ENCODE measurements at places on chromosomes 2 and 18.
A peak's percentile ranks its signal among the peaks of the same experiment; 100 is the strongest.

DNA sequence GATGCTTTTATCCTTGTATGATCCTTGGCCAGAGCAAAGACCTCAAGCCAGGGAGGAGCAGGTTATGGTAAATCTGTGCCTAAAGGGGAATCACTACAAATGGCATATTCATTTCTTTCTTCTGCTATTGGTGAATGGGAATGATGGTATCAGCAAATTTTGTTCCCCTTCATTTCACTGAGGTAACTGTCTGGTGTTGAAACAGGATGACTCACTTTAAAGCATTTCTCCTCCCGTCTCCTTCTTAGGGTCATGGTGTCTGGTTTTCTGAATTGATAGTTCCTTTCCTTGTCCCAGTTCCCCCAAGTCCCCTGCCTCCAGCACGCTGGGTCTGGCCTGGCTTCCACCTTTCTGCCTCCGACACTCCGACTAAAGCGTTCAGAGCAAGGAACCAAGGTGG is 109.2 kb downstream of the MREG start:
- no peak for DNase-seq

GRCh38 chr2:201715459-201715858 is 17.0 kb upstream of the MPP4 start:
- no peak for DNase-seq

- peak; percentile 45 for DNase-seq
These were observed 33.3 kb downstream of the NDUFA10 start for GRCh38 chr2:239991689-239992314.

DNA sequence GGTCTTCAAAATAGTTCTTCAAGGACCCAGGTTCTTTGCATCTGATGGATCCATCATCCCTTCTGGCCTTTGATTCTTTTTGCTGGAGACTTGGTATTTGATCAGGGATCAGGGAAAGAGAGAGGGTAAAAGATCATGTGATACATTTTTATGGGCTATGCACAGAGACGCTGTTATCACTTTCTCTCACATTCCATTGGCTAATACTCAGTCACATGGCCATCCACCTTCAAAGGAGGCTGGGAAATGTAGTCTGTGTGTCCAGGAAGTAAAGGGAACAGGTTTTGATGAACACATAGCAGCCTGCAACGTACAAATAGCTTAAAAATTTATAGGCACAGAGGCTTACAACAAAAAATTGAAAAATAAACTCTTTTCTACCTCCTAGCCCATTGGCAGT is 629.6 kb upstream of the FANCL start:
- DNase-seq = no peak

DNA sequence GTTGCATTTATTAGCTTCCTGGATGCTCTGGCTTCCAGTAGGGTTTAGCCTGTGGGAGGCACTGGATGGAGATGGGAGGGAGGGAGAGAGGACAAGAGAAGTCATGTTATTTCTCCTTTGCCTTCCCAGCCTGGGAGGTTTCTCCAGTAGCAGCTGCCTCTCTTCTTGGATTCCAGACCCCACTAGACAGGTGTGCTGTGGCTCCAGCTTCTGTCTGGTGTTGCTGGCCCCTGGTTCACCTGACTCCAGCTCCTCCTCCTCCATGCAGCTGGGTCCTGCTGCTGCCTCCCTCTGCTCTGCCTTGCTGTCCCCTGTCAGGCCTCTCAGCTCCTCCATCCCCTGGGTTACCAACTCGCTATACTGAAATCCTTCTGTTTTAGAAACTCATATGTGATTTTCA is 188.9 kb upstream of the TNP1 start:
- no peak for DNase-seq

DNA sequence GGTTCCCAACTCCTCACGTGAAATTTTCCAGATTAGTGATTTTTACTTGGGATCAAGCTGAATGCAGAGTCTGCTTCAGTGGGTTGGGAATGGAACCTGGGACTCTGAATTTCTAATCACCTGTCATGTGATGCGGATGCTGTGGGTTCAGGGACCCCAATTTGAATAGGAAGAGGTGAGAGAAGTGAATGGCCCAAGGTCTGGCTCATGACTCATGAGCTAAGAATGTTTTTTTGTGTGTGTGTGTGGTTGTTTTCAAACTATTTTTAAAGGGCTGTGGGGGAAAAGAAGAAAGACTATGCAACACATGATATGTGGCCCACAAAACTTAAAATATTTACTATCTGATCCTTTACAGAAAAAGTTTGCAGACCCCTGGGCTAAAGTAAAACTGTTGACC is 108.5 kb upstream of the CYRIA start:
- no peak for DNase-seq

GRCh38 chr18:79924814-79925731 is 26.4 kb downstream of the SLC66A2 start:
- no peak for DNase-seq

- no peak for DNase-seq
These were observed 34.0 kb downstream of the DOCK10 start for GRCh38 chr2:225008179-225008856.

- DNase-seq = no peak
These were observed 11.2 kb upstream of the FOSL2 start for GRCh38 chr2:28381225-28382180.

DNA sequence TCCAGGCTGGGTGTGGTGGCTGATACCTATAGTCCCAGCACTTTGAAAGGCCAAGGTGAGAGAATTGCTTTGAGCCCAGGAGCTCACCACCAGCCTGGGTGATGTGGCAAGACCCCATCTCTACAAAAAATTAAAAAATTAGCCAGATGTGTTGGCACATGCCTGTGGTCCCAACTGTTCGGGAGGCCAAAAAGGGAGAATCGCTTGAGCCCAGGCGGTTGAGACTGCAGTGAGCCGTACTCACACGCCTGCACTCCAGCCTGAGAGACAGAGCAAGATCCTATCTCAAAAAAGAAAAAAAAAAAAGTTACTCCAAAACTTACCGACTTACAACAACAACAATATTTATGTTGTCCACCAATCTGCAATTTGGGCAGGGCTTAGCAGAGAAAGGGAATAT is 178.0 kb upstream of the FN1 start:
- DNase-seq = no peak

DNA sequence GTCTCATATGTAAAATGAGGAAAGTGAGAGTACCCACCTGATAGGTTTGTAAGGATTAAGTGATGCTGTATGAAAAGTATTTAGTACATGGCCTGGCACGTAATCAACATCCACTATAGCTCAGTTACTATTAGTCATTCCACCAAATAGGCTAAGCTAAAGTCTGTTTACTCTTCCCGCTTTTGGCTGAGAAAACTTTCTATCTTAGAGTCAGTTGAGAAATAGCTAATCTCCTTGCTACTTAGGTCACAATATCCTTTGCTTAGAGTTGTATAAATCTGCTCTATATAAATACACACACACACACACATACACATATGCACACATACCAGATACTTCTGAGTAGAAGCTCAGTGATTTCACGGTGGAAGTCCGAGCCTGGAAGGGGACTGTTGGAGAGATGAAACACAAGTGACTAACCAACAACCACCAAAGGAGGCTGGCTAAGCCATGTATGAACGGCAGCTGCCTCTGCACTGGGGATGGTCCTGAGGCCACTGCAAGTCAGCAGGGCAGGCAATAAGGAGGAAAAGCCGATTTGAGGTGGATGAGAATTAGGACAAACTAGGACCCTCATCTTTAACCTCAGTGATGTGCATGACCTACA is 104.6 kb upstream of the EPHA4 start:
- no peak for DNase-seq

- no peak for DNase-seq
These were observed 345.9 kb upstream of the HS6ST1 start for GRCh38 chr2:128664499-128664971.

DNA sequence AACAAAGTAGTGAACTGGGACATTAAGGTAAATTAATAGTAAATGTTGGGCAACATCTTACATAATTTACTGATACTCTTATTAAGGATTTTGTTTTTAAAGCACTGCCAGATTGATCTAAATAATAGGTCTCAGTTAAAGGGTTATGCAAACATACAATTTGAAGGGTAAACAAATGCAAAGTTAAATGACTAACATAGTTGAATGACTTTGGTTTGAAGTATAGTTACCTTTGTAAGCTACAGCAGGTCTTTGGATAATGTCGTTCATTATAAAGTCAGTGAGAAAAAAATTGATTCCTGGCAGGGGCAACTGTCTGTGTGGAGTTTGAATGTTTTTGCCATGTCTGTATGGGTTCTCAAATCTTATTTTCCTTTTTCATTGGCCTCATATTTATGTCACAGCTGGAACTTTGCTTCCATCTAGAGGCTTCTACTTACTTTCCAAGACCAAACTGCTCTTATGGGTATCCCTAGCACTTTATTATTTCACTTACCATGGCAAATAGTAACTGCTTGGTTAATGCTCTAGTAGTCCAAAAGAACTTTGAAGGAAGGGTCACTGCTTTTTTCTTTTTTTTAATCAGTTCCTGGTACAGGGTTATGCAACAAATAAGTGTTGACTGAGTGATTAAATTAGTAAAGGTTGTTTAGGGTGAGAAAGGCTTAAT is 107.8 kb downstream of the NBEAL1 start:
- DNase-seq = no peak

- DNase-seq = no peak
These were observed 79.8 kb upstream of the DAPL1 start for GRCh38 chr2:158715357-158715756.

GRCh38 chr18:582465-582864 is 2.3 kb downstream of the CETN1 start:
- no peak for DNase-seq

DNA sequence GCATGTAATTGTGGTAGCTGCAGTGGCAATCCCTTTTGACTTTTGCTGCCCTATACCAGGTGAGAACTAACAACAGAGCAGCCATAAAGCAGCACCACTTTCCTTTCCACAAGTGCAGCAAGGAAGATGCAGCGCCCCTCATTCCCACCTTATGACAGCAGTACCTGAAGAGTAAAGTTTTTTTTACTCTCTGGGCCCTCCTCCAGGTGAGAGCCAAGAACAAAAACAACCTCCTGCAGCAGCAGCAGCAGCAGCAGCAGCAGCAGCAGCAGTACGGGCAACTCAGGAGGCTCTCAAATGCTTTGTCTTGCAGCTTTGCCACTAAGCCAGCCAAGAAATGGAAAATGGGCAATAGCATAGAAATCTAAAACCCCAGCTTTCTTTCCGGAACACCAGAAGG is 397.5 kb downstream of the FIGN start:
- no peak for DNase-seq

DNA sequence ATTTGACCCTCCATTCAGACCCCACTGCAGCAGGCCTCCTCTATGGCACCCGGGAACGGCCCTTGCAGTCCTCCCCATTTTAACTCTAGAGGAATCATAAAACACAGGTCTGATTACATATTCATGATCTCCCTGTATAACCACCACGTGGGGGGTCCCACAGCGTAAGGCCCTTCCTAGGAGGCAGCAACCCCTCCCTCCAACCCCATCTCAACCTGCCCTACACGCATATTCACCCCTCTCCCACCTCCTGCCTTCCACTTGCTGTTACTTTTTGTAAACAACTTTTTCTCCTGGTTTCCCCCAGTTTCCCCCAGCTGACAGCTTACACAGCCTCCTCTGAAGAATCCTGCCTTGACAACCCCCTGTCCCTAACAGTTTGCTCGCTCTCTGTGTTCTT is 85.1 kb upstream of the FOXI3 start:
- no peak for DNase-seq

DNA sequence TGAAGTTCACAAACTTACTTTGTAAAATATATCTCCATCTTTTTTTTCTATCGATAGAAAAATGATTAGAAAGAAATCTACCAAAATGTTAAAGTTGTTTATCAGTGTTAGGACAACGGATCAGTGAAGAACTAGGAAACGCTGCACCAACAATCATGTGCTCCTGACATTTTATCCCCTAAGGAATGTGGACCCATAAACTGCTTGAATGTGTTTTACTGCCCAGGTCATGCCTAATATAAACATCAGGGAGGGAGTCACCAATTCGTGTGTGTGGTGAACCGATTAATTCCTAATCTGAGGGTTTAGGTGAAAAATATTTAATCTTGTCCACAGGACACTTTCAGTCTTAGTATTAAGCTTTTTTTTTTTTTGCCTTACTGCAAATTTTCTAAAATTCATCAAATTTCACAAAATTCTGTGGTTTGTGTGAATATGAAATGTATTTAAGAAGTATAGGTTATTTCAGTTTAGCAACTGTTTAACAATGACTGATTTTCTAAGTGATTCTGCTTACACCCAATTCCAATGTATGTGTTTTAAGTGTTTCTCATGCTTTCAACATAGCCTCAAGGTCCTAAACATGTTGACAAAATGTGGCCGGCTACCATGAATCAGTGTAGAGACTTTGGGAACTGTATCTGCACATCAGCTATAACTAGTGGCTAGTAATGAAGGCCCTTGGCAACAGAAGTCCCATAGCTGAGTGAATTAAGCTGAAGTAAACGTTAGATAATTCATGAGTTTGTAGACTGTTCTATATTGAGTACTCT is 11.1 kb upstream of the KIDINS220 start:
- DNase-seq = no peak

Data from HFF-Myc (cell line).